Stimulated activated CD4-positive, alpha-beta T cell treated with anti-CD3 and anti-CD28 coated beads, Interleukin-12 subunit alpha, Interleukin-12 subunit beta, amount 100 ng/mL, for 4 hours (primary cell): ENCODE measurements at places on chromosomes 3 and 15.

- no peak for DNase-seq
Observed at GRCh38 chr15:38254051-38254883, 1.6 kb downstream of the SPRED1 start.

DNA sequence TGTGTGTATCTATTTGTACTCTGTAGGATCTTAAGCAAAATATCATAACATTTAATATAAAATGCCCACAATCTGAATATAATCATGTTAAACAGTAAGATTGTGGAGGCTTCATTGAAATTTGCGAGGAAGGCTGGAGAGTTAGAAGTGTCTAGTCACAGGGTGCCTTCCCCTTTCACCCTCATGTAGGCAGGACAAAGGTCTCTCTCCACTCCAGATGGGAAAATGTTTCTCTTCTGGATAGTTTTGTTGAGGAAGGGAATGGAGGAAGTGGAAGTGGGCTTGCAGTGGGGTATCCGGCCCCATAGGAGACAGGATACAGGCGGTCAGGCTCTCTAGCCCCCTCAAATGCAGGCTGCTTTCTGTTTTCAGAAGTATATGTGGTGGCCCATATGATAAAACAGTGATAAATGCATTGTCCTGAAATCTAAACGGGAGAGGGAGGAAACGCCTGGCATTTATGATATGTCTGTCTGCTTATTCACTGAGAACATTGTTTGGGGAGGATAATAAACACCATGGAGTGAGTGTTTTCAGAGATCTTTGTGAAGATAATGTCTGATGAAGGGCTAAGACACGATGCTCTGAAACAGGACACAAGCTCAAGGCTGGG is 13.3 kb upstream of the MYZAP start:
- DNase-seq: no peak

DNA sequence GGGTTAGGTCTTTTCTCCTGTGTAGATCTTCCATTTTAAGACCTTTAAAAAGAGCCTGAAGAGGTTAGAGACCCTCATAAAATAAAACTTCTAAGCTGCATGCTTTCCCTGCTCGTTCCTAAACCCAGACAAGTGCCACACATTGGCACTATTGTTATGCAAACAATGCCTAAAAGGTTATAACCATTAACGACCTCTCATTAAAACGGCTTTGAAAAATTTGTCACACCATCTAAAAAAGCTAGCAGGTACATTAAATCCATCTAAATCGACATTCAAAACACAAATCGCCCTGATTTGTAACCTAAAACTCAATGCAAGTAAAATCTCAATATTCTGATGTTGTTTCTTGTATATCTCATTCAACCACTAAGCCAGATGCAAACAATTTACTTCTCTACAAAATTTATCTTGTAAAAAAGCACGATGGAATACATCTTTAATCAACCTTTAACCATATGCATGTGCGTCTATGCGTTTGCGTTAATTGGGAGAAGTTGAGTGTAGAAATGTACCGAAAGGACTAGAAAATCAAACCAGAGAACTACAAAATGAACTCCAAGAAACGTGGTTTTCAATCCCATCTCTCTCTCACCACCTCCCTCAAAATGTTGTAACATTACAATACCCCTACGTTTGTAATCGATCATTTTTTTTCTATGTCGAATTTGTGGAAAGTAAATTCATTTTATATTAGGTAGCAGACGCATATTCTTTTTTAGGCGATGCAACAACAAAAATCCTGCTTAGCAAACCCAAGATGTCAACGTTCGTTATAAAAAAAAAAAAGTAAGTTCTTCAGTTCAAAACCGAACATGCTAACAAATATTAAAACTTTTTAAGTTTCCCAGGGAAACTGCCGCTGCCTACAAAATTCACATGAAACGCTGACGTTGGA is 1.2 kb downstream of the ALDH1A2 start:
- no peak for DNase-seq

GRCh38 chr3:22585911-22586310 is 617.2 kb upstream of the UBE2E2 start:
- DNase-seq: no peak
